ENCODE measurements at places on chromosomes 4 and X.

GRCh38 chr4:23717528-23718248, 172.2 kb downstream of the PPARGC1A start:
- no peak for DNase-seq

GRCh38 chrX:72662020-72662747, 51.9 kb downstream of the PHKA1 start:
- no peak for DNase-seq

GRCh38 chr4:140719686-140720085, 36.5 kb downstream of the TBC1D9 start:
- DNase-seq = no peak

- DNase-seq = no peak
Measured at GRCh38 chrX:12443534-12444098, 305.3 kb downstream of the FRMPD4 start.

- no peak for DNase-seq
Measured at GRCh38 chrX:129737916-129738315, 863 bp upstream of the XPNPEP2 start.

DNA sequence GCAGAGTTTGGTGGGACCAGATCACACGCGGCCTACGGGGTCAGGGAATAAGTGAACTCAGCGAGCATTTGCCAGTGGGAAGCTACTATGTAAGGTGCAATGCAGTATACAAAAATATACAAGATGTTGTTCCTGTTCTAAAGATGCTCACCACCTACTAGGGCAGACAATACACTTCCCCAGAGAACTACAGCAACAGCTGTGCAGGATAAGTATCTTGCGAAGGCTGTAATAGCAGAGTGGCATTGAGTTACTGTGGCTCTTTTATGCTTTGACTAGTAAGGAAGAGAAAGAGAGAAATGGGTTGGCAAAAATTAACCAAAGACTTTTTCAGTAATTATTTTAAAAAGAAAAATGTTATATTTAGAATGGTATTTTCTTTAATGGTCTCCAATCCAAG, 61.2 kb downstream of the CDS1 start:
- DNase-seq = no peak

- DNase-seq = no peak
Measured at GRCh38 chr4:146640465-146641061, 1.9 kb downstream of the POU4F2 start.

DNA sequence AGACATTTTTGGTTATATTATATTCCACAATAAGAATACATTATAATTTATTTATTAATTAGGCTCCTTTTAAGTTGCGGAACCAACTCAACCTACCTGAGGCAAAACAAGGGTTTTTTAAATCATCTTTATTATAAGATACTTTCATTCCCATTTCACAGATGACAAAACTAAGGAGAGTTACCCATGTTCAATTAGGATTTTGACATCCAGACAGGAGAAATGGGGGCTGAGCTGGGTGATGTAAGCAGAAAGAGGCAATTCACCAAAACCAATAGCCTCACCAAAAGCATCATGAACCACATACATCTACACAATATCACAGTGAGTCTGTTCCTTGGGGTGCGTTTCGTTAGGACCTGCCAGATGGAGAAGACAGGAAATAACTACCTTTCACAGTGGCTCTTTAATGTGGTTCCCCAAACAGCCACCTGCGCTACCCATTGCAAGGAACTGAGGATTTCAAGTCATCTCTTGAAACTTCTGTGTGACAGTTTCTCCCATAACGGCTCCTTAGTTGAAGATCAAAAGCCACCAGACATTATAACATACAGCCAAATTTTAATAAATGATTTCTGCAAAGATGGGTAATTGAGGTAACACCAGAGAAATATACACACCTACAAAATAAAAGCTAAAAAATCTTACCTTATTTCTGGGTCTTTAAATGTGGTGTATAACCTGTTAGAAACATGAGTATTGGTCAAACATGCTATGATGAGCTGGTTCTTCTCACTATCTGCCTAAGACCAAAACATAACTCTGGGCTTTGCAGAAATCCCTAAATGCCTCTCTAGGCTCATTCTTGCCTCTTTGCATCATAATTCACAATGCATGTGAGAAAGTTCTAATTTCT, 190.6 kb upstream of the LEF1 start:
- DNase-seq = peak; percentile 63

DNA sequence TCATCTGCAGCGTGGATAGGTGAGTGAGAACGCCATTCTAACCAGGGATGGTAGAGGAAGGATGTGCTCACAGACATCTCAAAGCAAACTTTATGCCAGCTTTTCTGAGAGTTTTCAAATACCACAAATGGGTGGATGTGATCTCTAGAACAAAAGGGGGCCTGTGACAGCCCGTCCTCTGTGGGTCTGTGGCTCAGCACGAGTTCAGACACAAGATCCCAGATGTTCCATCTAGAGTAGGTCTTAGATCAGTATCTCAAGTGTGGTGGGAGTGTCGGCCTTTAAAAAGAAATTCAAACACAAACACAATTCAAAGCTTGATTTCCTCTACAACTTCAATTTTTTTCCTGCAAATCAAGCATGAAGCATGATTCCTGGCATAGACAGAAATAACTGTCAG, 22.8 kb downstream of the QDPR start:
- no peak for DNase-seq
